ENCODE measurements at places on chromosomes 5 and 9.
A peak's percentile ranks its signal among the peaks of the same experiment; 100 is the strongest.

DNA sequence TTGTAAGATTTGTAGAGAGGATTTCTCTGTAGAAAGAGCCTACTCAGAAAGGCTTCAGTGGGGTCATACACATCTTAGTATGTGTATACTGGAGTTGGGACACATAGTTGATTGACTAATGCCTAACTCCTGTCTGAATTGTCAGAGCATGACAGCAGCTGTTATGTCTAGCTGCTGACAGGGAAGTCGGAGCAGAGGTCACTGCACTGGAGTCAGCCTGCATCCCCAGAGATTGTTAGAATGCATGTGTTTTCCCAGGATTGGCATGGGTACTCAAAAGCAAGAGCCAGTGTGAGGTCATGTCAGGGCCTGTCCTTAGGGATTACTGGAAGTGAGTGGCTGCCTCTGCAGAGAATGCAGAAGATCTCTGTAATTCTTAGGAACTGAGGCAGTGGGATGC, 82.7 kb downstream of the ITGA1 start:
- DNase-seq: peak; percentile 91

DNA sequence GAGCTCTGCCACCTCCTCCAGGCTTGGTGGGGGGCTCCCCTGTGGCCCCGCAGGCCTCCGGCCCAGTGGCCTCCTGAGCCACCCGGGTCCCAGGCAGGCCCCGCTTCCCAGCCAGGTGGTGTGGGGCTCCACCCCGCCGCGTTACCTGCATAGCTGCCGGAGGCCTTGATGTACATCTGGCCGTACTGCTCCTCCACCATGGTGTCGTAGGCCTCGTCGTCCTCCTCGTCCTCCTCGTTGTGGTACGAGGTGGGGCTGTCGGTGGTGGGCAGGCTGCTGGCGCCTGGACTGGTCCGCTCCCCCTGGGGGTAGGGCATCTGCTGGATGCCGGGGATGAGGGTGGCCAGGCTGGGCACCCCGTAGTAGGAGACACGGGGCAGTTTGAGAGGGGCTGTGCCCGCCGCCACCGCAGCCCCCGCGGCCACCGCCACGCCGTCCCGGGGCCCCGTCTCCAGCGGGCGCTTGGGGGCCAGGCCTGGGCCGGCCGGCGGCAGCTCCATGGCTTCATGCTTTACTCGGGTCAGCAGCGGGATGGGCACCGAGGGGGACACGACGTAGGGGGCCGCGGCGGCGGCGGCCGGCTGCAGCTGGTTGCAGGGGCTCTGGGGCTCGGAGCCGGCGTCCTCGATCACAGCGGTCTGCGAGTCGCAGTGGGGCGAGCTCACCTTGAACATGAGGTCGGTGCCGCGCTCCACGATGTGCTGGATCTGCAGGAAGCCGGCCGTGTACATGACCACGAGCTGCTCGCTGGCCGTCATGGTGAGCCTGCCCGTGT, 45.4 kb downstream of the NACC2 start:
- no peak for DNase-seq

DNA sequence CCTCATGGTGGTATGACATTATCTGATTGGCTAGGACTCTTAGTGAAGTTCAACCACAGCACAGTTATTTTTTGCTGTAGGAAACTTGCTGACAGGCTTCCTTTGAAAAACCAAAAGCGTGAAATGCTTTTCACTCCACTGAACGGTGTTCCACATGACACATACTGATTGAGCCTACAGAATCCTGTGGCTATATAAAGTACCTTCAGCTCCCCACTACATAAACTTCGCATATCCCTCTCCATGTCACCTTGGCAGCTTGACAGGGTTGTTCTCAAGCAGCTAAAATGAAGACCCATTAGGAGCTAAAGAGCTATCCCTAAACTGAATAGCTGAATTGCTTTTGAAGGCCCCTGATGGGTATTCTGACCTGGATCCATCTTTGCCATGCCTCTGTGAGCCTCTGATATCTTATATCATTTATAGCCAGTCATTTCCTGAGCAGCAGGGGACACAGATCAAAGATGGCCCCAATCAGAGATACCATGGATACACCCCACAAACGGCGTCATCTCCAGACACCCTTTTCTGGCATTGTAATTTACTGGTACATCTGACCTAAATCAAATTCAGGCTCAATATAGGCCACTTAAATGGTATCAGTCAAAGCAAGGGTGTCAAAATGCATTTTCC, 91.5 kb downstream of the APBA1 start:
- no peak for DNase-seq

GRCh38 chr9:69054989-69055388, 19.4 kb downstream of the FXN start:
- DNase-seq: no peak

DNA sequence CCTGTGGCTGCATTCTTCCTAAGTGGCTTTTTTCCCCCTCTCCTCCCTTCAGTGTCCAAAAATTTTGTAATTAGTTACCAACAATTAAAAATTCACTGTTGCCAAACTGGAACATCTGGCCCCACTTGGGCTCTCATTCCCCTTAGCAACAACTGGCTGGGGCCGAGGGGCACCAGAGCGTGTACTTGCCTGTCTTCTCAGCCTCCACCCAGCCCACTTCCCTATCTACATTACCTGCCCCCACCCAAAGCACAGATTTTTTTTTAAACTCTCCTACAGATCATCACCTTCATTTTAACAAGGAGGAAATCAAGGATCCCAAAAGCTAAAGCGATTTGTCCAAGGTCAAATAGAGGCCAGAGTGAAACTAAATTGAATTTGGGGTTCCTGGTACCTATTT, 278.8 kb downstream of the EBF1 start:
- no peak for DNase-seq

- no peak for DNase-seq
These were observed 110.5 kb downstream of the GAS1 start for GRCh38 chr9:86836797-86837196.

DNA sequence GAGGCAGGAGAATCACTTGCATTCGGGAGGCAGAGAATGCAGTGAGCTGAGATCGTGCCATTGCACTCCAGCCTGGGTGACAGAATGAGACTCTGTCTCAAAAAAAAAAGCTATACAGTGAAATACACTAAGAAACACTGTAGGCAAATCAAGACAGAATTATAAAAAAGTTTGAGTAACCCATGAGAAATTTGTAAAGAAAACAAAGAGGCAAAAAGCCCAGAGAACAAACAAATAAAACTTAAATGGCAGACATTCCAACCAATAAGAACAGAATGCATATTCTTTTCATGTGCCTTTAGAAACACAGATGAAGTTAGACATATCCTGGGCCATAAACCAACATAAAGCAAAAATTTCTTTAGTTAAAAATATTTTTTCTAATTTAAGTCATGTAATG, 30.6 kb downstream of the ZNF169 start:
- DNase-seq: peak; percentile 78

DNA sequence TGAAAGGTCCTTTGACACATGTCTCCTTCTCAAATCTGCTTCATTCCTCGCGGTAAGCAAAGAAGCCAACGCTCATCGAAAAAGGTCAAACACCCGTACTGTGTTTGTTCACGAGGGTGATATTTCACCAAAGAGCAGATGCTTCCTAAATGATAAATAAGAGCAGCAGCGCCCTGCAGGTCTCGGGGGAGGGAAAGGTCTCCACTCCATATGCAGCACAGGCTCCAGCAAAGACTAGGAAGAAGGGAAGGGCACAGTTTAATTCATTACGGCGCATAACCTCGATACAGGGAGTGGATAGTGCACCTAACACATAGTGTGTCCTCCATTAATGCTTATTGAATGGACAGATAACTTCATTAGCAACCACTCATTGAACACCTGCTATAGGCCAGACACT, 593.3 kb downstream of the CDK5RAP2 start:
- DNase-seq: no peak

DNA sequence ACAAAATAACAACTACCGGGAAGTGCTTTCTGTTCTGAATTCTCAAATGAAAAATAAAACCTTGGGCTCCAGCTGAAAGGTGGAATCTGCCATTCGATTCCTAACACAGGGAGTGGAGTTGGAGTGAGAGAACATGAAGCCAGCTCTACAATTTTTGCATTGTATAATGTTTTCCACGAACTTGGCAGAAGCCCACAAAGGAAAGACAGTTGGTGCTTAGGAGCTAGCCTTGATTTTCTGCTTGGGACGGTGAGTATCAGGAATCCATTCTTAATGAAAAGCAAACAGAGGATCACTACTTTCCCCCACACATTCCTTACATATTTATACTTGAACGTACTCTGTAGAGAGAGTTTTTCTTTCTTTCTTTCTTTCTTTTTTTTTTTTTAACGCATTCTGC, 74.2 kb upstream of the FBXL7 start:
- DNase-seq: peak; percentile 28

DNA sequence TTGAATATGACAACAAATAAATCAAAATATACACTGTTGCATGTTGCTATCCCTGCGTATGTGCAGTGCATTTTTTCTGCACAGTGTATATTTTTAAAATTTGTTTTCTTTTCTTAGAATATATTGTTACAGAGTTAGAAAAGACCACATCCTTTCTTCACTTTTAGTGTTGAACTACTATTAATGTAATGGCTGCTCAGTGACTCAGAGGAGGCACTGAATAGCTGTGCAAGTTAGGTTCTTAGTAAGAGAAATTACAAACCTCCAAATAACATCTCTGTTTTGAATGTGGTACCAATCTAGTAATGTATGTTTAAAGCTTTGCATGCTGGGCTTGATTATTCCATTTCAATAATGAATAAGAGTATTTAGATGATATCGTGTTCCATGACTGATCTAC, 208.9 kb upstream of the PRR16 start:
- DNase-seq: peak; percentile 9

- DNase-seq: no peak
These were observed 9.4 kb upstream of the DELE1 start for GRCh38 chr5:141914199-141914743.

- peak; percentile 63 for DNase-seq
These were observed 20.2 kb upstream of the SPARC start for GRCh38 chr5:151706906-151707305.

DNA sequence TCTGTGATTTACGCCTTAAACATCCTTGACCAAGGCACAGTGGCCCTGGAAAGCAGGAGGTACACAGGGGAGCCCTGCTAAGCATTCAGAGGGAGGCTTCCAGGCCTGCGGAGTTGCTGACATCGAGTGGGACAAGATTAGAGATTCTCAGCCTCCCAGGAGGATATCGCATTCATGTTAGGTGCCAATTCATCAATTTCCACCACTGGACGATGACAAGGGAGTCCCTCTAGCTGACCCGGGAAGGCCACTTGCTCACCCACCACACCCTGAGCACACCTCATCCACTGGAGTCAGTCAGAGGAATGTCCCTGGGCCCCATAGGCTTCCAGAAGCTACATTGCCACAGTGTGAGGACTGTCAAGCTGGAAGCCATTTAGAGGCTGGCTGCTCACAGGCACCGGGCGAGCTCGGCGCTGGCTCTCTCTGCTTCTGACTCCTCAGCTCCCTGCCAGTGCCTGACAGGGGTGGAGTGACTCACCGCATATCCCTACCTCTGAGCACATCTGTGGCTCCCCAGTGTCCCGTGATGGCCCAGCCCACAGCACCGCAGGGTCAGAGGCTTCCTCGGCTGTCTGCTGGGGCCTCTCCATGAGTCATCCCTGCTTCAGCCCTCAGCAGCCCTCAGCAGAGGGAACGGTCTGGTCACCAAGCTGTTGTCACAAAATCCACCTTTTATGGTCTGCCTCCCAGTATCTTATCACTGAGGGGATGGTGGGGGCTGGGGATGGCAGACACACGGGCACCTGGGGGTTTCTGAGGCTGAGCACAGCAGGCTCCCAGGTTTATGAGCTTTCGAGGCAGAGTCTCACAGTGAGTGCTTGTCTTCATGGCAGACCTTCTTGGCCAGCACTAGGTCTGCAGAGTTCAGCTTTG, 117.5 kb downstream of the ZNF608 start:
- peak; percentile 97 for DNase-seq

DNA sequence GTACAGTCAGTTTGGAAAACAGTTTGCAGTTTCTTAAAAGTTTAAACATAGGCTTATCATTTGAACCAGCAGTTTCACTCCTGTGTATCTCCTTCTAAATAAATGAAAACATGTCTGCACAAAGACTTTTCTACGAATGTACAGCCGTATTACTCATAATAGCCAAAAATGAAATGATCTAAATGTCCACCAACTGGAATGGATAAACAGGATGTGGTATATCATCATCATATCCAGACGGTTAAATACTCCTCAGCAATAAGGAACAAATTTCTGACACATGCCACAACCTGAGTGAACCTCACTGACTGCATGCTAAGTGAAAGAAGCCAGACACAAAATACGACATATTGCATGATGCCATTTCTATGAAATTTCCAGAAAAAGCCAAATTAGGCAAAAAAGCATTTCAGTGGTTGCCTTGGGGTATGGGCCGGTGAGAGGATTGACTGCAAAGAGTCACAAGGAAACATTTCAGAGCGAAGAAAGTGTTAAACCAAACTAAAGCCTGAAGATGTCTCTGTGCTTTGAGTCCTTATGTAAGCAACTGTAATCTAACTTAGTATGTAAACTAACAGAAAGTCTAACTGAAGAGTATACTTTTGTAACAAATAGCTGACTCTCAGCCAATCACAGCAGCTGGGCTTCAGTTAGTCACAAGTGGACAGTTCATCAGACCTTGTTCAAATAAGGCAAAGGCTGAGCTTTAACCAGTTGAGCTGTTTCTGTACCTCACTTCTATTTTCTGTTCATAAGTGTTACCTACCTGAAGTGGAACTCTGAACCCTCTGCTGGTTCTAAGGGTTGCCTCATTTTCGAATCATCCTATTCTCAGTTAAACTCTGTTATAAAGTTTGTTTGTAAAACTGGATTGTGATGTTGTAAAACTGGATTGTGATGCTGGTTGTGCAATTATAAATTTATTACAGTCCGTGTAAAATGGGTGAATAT, 65.2 kb downstream of the TRIO start:
- DNase-seq: peak; percentile 94

DNA sequence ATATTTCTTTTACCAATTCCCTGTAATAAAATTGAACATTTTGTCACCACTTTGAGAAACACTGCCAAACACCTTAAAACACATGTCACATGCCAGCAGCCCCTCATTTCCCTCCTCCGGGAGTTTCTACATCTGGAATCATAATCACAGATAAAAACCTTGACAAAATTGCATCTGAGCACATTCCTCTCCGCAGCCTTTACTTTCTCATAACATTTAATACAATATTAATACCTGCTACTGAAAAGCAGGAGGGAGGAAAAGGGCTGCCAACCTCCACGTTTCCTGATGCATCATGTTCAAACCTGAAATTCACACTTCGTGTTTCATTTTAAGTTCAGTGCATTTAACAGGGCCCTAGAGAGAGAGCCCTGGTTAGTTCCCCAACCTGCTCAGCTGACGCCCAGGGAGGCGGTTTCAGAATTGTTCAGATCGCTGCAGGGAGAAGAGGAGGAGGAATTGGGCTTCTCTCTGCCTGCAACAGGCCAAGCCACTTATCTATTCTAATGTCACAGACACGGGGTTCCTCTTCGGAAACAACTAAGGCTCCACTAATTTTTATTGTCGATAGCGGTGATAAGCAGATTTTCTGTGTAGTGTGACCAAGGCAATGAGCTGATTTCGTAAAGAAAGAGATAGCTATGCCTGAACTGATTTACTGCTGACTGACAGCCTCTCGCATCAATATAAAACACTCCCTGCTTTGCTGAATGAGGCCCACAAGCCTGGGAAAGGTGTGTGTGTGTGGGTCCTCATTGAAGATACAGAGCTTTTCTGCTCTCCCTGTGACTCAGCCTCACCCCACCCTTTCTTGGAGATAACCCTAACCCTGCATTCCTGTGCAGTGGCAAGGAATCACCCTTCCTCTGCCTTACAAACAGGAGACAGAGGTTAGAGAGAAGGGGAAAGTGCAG, 4.9 kb upstream of the LHX2 start:
- DNase-seq: no peak
